ENCODE measurements at places on chromosomes 3 and 15. TPM values are rescaled to one million over a fixed set of nuclear protein-coding genes. Genes with fewer than 3 reads are reported as not detected.

DNA sequence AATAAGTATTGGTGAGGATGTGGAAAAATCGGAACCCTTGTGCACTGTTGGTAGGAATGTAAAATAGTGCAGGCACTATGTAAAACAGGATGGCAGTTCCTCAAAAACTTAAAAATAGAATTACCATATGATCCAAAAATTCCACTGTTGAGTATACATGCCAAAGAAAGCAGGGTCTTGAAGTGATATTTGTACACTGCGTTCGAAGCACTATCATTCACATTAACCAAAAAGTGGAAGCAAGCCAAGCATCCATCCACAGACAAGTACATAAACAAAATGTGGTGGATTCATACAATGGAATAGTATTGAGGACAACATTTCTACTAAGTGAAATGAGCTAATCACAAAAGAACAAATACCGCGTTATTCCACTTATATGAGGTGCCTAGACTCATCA, 200.7 kb downstream of the TJP1 start:
- H3K4me3 ChIP-seq, result no peak overlapping the region
- no peak for DNase-seq
- no peaks in the 10 kb centered on the region for H3K4me1 ChIP-seq
- H3K27ac ChIP-seq, result no peak overlapping the region
- H3K36me3 ChIP-seq, result no peaks in the 10 kb centered on the region
- H3K27me3 ChIP-seq, result peaks cover 7% of the 10 kb centered on the region

Gene CSK
- 267 TPM for total RNA-seq

GRCh38 chr3:194121891-194122631, 13.9 kb upstream of the HES1 start:
- H3K36me3 ChIP-seq, result no peaks in the 10 kb centered on the region
- peaks cover 44% of the 10 kb centered on the region for H3K27me3 ChIP-seq
- H3K4me3 ChIP-seq, result no peak overlapping the region
- no peak for DNase-seq

DNA sequence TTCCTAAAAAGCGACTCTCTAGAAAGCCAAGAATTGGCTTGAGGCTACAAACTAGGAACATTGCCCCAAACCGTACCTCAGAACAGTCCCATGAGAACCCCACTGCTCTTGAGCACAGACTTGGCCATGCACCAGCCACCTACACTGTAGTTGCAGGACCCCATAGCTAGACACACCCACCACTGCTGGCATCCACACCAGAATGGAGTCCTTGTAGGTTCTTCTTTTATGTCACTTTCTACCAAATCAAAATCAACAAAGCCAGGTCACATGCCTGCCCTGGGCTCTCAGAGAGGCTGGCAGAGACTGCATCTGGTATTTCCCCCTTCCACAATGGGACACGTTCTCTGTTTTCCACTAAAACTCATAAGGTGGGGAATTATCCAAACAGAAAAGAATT, 290.5 kb downstream of the SHOX2 start:
- H3K27me3 ChIP-seq, result peaks cover 3% of the 10 kb centered on the region
- no peak overlapping the region for H3K4me3 ChIP-seq
- no peaks in the 10 kb centered on the region for H3K4me1 ChIP-seq
- DNase-seq, result no peak
- no peaks in the 10 kb centered on the region for H3K36me3 ChIP-seq

DNA sequence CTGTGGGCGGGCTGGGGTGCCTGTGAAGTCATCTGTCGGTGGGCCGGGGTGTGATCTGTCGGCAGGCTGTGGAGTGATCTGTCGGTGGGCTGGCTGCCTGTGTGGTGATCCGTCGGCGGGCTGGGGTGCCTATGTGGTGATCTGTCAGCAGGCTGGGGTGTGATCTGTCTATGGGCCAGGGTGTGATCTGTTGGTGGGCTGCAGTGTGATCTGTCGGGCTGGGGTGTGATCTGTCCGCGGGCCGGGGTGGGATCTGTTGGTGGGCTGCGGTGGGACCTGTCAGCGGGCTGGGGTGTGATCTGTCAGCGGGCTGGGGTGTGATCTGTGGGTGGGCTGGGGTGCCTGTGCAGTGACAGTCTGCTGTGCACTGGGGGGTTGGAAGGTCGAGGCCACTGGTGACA, 204.5 kb downstream of the XXYLT1 start:
- no peaks in the 10 kb centered on the region for H3K36me3 ChIP-seq
- no peak overlapping the region for H3K4me3 ChIP-seq
- no peaks in the 10 kb centered on the region for H3K27me3 ChIP-seq
- H3K27ac ChIP-seq, result peak overlapping the region; percentile 35
- DNase-seq, result no peak

Gene IQCF5
- total RNA-seq, result not detected

GRCh38 chr3:124383846-124384466, 346.3 kb upstream of the UMPS start:
- H3K27me3 ChIP-seq, result peaks cover 12% of the 10 kb centered on the region
- no peak overlapping the region for H3K27ac ChIP-seq
- no peaks in the 10 kb centered on the region for H3K36me3 ChIP-seq
- no peak for DNase-seq
- no peak overlapping the region for H3K4me3 ChIP-seq

Gene NCKIPSD
- total RNA-seq, result 27.7 TPM

Gene GCSAM
- 17.8 TPM for total RNA-seq

DNA sequence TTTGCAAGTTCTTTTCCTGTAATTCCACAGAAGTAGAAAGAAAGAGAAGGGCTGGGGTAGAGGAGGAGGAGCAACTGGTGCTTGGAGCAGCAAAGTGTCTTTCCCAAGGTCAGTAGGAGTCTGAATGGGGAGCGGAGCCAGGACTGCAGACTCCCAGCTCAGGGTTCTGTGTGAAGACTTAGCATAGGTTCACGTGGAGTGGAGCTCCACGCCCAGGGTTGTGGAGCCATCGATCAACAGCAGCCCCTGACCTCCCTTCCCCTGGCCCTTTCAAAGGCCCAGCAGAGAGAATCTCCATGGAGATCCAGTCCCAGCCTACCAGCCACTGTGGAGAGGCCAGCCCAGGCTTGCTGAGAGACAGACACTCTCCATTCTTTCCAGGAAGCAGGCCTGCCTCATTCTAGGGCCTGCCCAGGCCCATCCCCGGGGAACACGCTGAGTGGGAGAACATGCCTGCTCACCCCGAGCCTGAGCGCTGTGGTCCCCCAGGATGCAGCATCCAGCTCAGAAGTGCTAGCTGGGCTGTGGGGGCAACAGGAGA, 62.1 kb downstream of the CORO2B start:
- H3K4me3 ChIP-seq, result no peak overlapping the region
- no peak overlapping the region for H3K27ac ChIP-seq
- no peaks in the 10 kb centered on the region for H3K27me3 ChIP-seq
- H3K4me1 ChIP-seq, result no peaks in the 10 kb centered on the region
- no peak for DNase-seq

Gene ARGFX
- total RNA-seq, result not detected

Gene SV2B
- total RNA-seq, result 0.17 TPM
